AG20443 (cell line): ENCODE measurements at places on chromosomes 7 and 10.

DNA sequence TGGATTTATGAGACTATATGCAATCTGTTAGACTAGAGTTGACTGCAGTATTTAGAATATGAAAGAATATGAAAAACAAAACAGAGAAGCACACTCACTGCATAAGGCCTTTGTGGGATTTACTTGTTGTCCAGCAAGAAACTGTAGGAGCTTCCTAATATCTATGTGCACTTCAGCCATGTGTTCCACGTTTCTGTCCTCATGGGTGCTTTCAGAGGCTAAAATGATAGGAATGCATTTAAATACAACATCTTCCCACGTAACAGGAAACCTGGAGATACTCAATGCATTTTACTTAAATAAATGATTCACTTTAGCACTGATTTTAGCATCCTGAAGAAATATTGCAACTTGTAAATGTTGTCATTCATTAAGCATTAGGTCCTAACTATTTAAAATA, 11.7 kb downstream of the HUS1 start:
- DNase-seq: no peak

DNA sequence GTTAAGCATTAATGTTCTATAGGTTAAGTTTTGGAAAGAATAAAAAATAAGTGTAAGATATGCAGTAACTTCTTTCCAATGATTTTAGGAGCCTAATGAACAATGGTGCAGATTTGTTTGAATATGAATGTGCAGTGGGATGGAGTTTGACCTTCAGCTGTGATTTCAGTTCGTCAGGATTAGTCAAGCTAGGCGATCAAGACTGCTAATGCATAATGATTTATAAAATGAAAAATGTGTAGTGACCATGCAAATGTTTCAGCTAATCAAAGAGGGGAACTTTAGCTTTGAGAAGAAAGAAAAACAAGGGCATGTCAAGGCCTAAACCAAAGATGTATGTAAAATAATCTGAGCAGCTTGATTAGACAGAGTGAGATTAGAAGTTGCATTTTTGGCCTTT, 208.5 kb downstream of the FOXP2 start:
- DNase-seq: no peak

- DNase-seq: no peak
Measured at GRCh38 chr7:149713731-149714068, 59.7 kb downstream of the ZNF467 start.

- no peak for DNase-seq
Measured at GRCh38 chr10:47299611-47300428, at the start of gene GDF10. TSS of gene GDF10 (plus strand) at chr10:47300197. CDS start at chr10:47300652, 455 bp downstream.

DNA sequence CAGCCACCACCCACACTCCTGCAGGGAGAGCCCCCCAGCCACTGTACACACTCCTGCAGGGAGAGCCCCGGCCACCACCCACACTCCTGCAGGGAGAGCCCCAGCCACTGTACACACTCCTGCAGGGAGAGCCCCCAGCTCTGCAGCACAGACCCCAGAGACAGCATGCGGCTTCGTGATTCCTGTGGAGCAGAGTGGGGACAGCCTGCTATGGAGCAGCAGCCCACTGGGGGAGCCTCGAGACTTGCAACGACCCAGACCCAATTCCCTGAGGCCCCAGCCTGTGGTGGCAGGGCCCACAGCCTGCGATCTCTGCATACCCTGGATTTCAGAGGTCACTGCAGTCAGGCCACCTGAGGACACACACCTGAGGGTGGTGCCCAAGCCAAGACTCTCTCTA, 523.1 kb downstream of the DNAJB6 start:
- no peak for DNase-seq

DNA sequence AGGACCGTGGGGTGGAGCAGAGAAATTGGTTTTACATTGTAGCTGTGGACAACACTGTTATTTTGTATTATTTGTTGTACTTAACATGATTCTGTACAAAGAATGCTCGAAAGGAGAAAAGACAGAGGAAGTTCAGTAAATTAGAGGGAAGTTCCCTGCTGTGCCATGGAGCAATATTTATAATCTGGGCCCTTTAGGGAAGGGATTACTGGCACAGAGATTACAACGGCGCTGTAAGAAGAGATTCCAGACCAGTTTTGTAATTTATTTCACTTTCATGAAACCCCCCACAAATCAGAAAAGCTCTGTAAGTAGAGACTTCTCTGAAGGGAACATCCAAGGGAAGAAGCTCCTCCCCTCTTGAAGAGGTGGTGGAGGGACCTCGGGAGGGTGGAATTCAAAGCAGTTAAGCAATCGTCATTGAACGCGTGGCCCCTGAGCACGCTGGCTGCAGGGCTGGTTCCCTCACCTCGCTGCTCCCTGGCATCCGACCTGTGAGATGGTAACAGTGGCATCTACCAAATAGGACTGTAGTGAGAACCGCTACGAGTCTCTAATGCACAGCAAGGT, 113.5 kb downstream of the KLF6 start:
- DNase-seq: no peak

- DNase-seq: peak; percentile 90
Measured at GRCh38 chr10:113126229-113127201, 176.5 kb downstream of the TCF7L2 start.

DNA sequence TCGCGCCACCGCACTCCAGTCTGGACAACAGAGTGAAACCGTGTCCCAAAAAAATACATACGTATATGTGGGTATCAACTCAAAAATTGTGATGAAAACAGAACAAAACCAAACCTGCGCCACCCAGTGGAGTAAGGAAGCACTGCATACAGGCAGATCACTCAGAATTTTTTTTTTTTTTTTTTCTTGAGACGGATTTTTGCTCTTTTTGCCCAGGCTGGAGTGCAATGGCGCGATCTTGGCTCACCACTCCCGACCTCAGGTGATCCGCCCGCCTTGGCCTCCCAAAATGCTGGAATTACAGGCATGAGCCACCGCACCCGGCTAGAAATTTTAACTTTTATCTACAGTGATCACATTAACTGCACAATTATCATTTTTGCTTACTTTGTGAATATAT, 9.1 kb upstream of the TMEM236 start:
- peak; percentile 69 for DNase-seq

DNA sequence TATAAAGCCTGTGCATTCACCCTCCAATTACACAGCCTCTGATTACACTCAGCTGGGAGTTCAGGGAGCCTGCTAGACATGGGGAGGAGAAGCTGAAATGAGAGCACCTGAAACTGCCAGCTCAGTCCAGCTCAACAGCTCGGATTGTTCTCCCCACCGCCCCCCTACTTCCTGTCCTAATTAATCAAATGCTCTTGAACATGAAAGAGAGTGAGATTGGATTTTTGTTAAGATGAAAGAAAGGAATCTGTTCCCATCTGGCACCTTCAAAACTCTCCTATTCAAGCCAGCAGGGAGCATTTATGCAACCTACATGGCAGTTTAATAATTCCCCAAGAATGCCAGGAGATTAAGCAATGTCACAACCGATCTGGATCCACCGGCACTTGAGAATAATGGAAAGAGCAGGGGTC, 98.0 kb downstream of the NPSR1 start:
- DNase-seq: no peak

DNA sequence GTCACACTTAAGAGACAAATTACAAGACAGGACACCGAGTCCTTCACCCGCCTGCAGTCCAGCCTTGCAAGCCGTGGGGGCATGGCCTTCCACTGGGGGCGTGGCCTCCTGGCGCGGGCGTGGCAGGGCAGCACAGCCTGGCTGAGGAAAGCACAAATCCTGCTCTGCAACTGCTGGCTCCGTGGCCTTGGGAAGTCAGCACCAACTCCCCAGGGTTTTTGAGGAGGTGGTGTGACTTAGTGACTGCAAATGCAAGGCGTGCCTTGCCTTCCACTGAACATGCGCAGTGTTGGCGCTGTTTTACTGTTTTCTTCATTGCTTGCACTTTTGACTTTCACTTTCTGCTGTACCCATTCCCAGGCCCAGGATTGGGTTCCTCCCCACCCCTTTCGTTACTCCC, 12.9 kb upstream of the BMS1 start:
- peak; percentile 24 for DNase-seq

DNA sequence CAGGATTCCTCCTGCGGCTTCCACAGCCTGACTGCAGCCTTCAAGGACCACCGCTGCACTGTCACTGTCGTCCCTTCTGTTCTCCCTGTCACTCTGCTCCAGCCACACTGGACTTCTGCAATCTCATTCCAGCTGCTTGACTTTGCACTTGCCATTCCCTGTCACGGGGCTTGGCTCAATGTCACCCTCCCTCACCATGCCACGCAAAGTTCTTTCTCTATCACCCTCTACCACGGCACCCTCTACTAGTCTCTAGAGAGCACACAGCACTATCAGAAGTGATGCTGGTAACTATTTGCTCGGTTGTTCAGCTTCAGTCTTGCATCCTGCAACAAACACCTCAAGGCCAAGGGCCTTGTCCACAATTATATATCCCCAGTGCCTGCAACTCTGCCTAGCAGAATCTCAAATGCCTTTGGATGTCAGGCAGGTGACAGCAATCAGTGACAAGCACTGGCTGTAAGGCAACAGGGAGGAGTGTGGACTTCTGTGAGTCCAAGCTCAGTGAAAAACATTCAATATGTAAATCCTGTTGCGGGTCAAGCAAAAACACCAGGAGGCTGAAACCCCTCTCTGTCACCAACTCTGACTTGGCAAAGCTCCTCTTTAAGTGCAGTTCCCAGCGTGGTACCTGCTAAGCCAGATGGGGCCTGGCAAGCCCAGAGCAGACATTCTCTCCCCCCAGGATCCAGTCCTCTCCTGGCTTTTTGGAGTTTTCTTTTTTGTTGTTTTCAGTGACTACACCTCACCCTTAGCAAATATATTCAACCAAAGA, 259.9 kb downstream of the FGFR2 start:
- no peak for DNase-seq

GRCh38 chr10:128850647-128851046, 616.4 kb upstream of the MGMT start:
- no peak for DNase-seq

DNA sequence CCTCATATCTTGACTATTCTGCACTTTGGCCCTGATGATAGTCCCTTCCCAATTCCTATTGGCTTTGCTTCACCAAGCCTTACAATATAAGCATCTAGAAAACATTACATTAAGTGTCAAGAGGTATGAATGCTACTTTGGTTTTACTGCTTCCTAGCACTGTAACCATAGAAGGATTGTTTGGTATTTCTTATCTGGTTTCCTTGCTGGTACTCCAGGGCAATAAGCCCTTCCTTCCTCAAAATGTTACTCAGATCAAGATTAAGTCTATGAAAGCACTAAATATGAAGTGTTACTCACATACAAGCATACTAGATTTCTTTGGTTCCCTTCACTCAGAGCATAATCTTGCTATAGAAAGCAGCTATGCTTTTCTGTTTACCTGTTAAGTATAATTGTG, 492.5 kb downstream of the ETV1 start:
- no peak for DNase-seq

GRCh38 chr7:113366122-113366521, 247.8 kb upstream of the SMIM30 start:
- no peak for DNase-seq

- DNase-seq: no peak
Measured at GRCh38 chr10:15045380-15045779, 1.6 kb downstream of the OLAH start.

DNA sequence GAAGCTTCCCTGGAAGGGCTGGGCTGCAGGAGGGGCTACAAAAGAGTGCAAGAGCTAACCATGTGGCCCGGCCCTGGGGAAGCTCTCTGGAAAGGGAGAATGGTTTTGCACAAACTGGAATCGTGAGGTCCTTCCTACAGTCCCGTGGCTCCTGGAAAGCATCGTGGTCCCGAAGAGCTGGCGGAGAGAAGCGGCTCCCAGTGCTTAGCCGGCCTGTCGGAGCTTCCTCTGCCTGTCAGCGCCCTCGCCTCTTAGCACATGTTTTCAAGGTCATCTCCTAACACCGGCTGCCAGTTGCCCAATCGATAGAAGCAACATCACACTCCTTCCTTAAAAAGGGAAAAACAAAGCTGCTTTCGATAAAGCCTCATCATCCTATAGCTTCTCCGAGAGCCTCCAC, 42.1 kb upstream of the MGMT start:
- DNase-seq: no peak

- peak; percentile 8 for DNase-seq
Measured at GRCh38 chr7:127619681-127620405, 1.9 kb upstream of the PAX4 start.

DNA sequence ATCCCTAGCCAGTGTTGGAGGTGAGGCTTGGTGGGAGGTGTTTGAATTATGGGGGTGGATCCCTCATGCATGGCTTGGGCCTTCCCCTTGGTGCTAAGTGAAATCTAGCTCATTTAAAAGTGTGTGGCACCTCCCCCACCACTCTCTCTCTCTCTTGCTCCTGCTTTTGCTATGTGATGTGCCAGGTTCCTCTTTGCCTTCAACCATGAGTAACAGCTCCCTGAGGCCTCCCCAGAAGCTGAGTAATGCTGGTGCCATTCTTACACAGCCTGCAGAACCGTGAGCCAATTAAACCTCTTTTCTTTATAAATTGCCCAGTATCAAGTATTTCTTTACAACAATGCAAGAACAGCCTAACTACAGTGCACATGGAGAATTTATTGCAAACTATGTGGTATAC, 188.8 kb upstream of the POT1 start:
- no peak for DNase-seq

DNA sequence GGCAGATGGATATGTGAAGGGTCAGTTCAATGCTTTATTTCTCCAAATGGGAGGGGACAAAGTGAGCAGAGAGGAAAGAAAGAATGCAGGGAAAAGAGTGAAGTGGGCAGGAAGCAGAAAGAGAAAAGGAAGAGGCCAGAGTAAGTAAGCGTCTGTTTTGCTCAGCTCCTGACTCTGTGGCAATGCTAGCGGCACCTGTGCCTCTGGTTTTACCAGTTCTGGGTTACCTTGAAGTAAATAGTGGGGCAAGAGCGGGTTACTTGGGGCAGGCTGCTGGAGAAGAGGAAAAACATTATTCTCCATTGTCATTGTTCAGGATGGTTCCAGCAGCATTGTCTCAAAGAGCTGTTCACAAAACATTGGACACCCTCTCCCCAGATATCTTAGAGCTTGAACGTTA, 1.9 kb downstream of the TAS2R40 start:
- DNase-seq: no peak

GRCh38 chr7:151058781-151059366, 515 bp upstream of the SLC4A2 start:
- DNase-seq: no peak

GRCh38 chr7:129401228-129401966, 32.8 kb upstream of the STRIP2 start:
- peak; percentile 25 for DNase-seq

DNA sequence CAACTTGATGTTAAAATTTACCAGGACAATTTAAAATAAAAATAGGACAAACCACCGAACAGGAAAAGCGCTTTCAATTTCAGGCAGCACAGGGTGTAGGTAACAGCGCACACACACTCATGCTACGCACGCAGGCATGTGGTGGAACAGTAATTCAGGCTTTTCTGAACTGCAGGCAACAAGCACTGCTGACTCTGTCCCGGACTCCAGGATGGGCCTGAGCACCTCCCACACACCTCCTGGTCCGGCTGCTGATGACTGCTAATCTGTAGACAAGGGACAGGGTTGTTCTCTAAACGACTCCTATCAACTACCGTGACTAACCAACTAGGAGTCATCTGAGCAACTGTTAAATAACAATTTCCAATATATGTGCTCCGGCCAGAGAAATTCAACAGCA, 192.6 kb upstream of the FRMD4A start:
- DNase-seq: no peak

GRCh38 chr10:112810711-112811151, 139.3 kb upstream of the TCF7L2 start:
- DNase-seq: no peak

GRCh38 chr10:122257041-122257440, 14.1 kb upstream of the BTBD16 start:
- peak; percentile 29 for DNase-seq

GRCh38 chr7:129098409-129099084, 43.6 kb upstream of the TNPO3 start:
- DNase-seq: no peak

GRCh38 chr7:55250313-55250712, 114.8 kb upstream of the LANCL2 start:
- DNase-seq: no peak
